ENCODE measurements at places on chromosomes 6 and 20. TPM values are rescaled to one million over a fixed set of nuclear protein-coding genes. Genes with fewer than 3 reads are reported as not detected.

Gene HAO1
- 0.09 TPM for total RNA-seq

Gene CFAP61
- total RNA-seq: 0.18 TPM

Gene AVP
- total RNA-seq: 0.50 TPM

Gene GSTA3
- total RNA-seq: not detected

Gene RHAG
- 0.60 TPM for total RNA-seq

Gene EYA2
- 1.5 TPM for total RNA-seq

Gene GFRAL
- total RNA-seq: not detected

Gene ABHD16B
- not detected for total RNA-seq

DNA sequence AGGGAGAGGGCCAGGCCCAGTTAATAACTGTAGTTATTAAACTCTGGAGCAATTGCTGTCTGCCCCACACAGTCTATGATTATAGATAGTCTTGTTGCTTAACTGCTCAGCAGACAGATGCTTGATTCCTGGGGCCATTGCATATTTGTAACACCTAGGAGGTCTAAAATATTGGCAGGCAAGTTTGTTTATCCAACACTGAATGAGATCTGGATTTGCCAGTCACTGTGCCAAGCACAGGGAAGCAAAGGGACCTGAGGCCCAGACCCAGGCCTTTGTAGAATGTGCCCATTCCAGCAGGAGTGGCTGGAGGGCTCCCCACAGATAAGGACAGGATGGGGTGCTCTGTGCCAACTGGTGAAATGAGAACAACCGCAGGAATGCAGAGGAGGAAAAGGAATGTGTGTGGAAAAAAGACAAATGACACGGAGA is 17.6 kb upstream of the ENTPD6 start:
- no peaks in the 10 kb centered on the region for H3K4me1 ChIP-seq
- DNase-seq: no peak
- 0 out of 2 replicates have a peak, but pooled peaks cover 3% of the 10 kb centered on the region for H3K36me3 ChIP-seq

DNA sequence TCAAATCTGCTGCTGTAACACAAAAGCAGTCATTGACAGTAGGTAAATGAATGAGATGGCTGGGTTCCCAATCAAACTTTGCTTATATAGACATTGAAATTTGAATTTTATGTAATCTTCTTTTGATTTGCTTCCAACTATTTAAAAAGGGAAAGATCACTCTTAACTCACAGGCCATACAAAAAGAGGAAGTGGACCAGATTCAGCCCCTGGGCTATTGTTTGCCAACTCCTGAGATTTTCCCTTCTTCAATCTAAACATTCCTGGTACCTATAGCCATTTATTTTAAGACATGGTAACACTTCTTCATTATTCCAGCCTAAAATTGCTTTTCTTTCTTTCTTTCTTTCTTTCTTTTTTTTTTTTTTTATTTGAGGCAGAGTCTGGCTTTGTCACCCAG is 260.6 kb downstream of the TFAP2A start:
- no peak overlapping the region for H3K4me3 ChIP-seq
- DNase-seq: no peak
- no peaks in the 10 kb centered on the region for H3K4me1 ChIP-seq
- H3K27ac ChIP-seq: no peak overlapping the region
- no peaks in the 10 kb centered on the region for H3K27me3 ChIP-seq

- peaks cover 2% of the 10 kb centered on the region for H3K36me3 ChIP-seq
- H3K4me1 ChIP-seq: peaks cover 32% of the 10 kb centered on the region
- no peak overlapping the region for H3K27ac ChIP-seq
- H3K27me3 ChIP-seq: no peaks in the 10 kb centered on the region
- H3K4me3 ChIP-seq: no peak overlapping the region
Measured at GRCh38 chr6:130385064-130385695, 19.4 kb downstream of the TMEM200A start.

- peak within 1 kb of the TSS; percentile 63 for H3K4me3 ChIP-seq
- H3K27me3 ChIP-seq: peaks cover 58% of the 10 kb centered on the region
- peaks cover 2% of the 10 kb centered on the region for H3K36me3 ChIP-seq
- H3K4me1 ChIP-seq: peaks cover 6% of the 10 kb centered on the region
- H3K27ac ChIP-seq: no peak within 1 kb of the TSS
- no peak for DNase-seq
Measured at GRCh38 chr20:59933296-59933848, at the start of gene SYCP2. TSS of gene SYCP2 (minus strand) at chr20:59933637. CDS start at chr20:59922413, 11,224 bp downstream.

DNA sequence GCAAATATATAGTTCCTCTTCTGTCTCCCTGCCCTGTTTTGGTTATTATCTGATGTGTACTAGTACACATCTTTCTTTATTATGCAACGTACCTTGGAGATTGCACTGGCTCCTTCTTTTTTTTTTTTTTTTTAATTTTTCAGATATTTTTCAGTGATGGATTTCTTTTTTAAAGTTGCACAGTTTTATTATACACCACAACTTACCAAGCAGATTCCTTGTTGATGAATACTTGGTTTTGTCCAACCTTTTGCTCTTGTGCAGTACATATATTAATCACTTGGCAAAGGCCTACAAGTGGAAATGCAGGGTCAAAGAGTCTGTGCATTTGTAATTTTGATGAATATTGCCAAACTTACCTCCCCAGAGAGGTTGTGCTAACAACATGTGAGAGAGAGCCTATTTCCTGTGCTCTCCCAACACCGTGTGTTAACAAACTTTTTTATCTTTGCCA is 50.1 kb upstream of the RNF24 start:
- H3K4me3 ChIP-seq: no peak overlapping the region
- no peaks in the 10 kb centered on the region for H3K27me3 ChIP-seq
- DNase-seq: no peak
- H3K27ac ChIP-seq: no peak overlapping the region

DNA sequence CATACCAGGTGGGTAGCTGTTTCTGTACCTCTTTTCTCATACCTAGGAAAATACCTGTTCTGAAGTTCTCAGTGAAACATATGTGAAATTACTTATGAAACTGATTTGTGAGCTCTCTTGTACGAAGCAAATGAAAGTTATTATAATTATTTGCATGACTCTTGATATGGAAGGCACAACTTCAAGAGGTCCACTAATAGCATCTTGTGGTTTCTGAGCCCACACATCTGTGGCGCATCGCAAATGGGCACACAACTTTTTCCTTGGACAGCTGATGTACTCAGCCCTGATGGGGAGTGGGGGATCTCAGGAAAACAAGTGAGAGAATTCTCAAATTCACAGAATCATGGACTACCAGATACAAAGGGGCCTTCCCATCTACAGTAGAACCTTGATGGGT is 432.3 kb downstream of the CD83 start:
- no peaks in the 10 kb centered on the region for H3K27me3 ChIP-seq
- H3K4me3 ChIP-seq: no peak overlapping the region
- H3K36me3 ChIP-seq: 0 out of 2 replicates have a peak, but pooled peaks cover 2% of the 10 kb centered on the region

- H3K4me1 ChIP-seq: no peaks in the 10 kb centered on the region
- no peak for DNase-seq
- peaks cover 15% of the 10 kb centered on the region for H3K36me3 ChIP-seq
- H3K27me3 ChIP-seq: no peaks in the 10 kb centered on the region
- H3K27ac ChIP-seq: no peak overlapping the region
Measured at GRCh38 chr20:39778431-39778830, 816.3 kb downstream of the DHX35 start.

DNA sequence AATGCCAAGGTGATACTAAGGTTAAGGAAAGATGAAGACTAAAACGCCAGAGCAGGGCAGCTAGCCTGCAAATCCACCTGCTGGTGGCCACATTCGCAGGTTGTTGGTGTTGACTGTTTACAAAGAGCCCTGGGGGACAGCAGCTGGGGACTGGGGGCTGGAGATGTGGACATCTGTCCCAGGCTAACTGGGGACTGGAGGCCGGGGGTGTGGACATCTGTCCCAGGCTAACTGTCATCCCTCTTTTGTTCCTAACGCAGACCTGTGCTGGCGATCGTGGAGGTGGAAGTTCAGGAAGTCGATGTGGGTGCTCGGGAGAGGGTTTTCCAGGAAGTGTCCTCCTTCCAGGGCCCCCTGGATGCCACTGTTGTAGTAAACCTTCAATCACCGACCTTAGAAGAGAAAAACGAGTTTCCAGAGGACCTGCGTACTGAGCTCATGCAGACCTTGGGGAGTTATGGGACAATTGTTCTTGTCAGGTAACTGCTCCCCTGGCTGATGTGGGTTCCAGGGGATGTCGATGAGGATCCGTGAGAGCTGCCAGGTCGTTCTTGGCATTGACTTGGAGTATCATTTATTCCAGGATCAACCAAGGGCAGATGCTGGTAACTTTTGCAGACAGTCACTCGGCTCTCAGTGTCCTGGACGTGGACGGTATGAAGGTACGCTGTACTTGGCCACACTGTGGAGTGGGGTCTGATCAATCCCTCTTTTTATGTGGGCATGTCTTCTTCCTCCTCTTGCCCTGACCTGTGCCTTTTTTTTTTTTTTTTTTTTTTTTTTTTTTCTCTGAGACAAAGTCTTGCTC is 87.0 kb downstream of the SERAC1 start:
- H3K27me3 ChIP-seq: no peaks in the 10 kb centered on the region
- H3K4me1 ChIP-seq: no peaks in the 10 kb centered on the region
- H3K36me3 ChIP-seq: peaks cover 33% of the 10 kb centered on the region
- no peak for DNase-seq
- H3K27ac ChIP-seq: no peak overlapping the region

DNA sequence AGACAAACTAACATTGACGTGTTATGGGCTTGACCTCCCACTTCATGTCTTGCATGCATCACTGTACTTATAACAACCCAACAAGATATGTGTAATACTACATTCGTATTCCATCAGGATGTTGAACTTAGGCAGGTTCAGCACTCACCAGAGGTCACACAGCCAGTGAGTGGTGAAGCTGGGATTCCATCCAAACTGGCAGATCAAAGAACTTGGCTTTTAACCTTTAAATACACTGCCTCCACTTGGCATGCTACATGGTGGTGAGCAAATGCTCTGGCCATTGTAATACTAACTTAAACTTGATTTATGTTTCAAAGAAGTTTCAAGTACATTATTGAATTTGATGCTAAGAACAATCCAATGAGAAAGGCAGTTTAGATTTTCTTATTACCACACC is 10.7 kb upstream of the HDDC2 start:
- peaks cover 12% of the 10 kb centered on the region for H3K4me1 ChIP-seq
- H3K36me3 ChIP-seq: no peaks in the 10 kb centered on the region
- H3K27me3 ChIP-seq: no peaks in the 10 kb centered on the region
- no peak overlapping the region for H3K27ac ChIP-seq
- no peak for DNase-seq

DNA sequence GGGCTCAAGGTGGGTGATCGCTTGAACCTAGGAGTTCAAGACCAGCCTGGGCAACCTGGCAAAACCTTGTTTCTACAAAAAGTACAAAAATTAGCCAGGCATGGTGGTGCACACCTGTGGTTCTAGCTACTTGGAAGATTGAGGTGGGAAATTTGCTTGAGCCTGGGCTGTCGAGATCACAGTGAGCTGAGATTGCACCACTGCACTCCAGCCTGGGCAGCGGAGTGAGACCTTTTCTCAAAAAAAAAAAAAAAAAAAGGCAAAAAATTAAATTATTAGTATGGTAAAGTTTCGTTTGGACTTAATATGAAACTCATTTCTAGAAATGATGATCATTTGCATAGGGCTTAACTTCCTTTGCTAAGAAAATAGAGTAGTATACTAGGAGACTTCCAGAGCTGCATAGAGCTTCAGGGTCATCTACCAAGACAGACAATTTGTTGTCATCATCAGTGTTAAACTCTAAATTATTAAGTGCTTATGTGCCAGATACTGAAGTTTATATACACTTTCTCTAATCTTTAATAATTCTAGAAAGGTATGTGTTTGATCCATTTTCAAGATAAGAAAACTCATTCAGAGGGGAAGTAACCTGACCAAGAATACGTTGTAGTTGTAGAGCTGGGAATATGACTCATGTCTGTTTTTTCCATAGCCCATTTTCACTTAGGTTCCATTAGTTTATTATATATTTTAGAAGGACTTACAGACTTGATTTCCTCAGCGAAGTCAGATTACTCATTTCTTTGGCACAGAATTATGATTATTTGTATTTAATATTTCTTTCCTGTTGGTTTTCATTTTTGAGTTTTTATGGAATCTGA is 84.5 kb downstream of the SLC16A10 start:
- DNase-seq: no peak
- H3K4me1 ChIP-seq: peaks cover 18% of the 10 kb centered on the region
- no peaks in the 10 kb centered on the region for H3K27me3 ChIP-seq
- H3K27ac ChIP-seq: no peak overlapping the region

DNA sequence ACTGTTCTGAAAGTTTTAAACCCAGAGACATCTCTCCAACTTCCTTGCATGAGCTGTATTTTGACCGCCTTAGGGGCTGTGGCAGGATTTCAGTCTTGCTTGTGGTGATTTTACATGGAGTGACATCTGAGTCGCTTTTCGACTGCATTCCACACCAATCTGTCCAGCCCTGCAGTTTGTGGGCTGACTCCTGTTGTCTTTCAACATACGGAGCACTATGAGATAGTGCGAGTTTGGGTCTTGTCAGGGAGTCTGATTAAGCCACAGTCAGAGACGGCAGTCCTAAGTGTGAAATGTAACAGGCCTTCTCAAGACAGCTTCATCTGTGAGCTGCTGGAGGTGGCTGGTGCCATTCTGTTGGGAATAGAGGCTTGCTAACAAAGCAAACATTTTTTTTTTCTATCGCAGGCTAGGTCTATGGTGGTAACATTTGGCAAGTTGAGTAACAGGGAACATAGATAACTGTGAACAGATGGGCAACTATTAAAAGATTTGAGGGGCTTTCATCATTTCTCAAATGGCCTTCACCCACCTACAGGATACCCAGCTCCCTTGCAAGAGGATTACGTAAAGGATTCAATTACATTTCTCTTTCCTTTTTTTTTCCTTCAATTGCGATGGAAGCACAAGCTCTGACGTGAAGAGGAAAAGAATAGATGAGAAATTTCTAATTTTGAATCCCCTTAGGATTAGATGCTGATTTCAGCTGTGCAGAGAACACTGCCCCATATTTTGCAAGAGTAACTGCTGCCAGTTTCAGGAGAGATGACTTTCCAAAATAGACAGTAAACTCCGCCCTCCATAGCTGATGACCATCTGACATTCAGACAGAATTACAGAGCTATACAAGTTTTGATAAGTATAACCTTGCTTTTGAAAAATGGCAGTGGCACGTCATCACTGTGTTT is 25.1 kb downstream of the CAP2 start:
- no peak for DNase-seq
- peaks cover 5% of the 10 kb centered on the region for H3K36me3 ChIP-seq
- H3K27me3 ChIP-seq: no peaks in the 10 kb centered on the region
- H3K4me1 ChIP-seq: peaks cover 25% of the 10 kb centered on the region

- DNase-seq: no peak
- no peak overlapping the region for H3K27ac ChIP-seq
- H3K27me3 ChIP-seq: peaks cover 60% of the 10 kb centered on the region
- H3K4me1 ChIP-seq: peaks cover 7% of the 10 kb centered on the region
- no peaks in the 10 kb centered on the region for H3K36me3 ChIP-seq
Measured at GRCh38 chr6:30002871-30003270, 58.2 kb upstream of the POLR1H start.

GRCh38 chr6:30554962-30555815 is 1.1 kb downstream of the GNL1 start:
- DNase-seq: peak; percentile 61
- H3K4me3 ChIP-seq: peak overlapping the region; percentile 92
- H3K4me1 ChIP-seq: peaks cover 20% of the 10 kb centered on the region
- no peaks in the 10 kb centered on the region for H3K27me3 ChIP-seq
- H3K27ac ChIP-seq: peak overlapping the region; percentile 69

- no peak for DNase-seq
Measured at GRCh38 chr6:15096894-15097837, 148.7 kb upstream of the JARID2 start.

GRCh38 chr20:23340524-23340923 is 10.1 kb upstream of the NXT1 start:
- H3K4me3 ChIP-seq: no peak overlapping the region
- peaks cover 13% of the 10 kb centered on the region for H3K4me1 ChIP-seq
- H3K36me3 ChIP-seq: no peaks in the 10 kb centered on the region
- peak; percentile 74 for DNase-seq
- H3K27ac ChIP-seq: no peak overlapping the region

- no peak overlapping the region for H3K4me3 ChIP-seq
- no peaks in the 10 kb centered on the region for H3K36me3 ChIP-seq
- H3K27me3 ChIP-seq: no peaks in the 10 kb centered on the region
- no peak for DNase-seq
Measured at GRCh38 chr6:22575190-22575589, 5.8 kb downstream of the HDGFL1 start.
